ENCODE measurements at places on chromosomes 13 and 19.

- DNase-seq: no peak
Measured at GRCh38 chr13:109369353-109370052, 416.9 kb downstream of the IRS2 start.

DNA sequence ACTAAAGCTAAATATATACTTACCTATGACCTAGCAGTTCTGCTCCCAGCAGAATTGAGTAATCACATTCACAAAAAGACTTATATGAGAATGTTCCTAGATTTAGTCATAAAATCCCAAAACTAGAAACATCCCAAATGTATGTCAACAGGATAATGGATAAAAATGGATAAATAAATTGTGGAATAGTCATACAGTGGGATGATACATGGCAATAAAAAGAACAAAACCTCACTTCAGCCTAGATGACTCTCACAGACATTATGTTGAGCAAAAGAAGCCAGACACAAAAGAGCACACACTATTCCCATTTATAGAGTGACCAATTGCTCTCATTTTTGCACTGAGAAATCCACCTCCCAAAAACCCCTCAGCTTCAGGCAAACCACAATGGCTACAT lies 352.4 kb upstream of the HTR2A start:
- no peak for DNase-seq

DNA sequence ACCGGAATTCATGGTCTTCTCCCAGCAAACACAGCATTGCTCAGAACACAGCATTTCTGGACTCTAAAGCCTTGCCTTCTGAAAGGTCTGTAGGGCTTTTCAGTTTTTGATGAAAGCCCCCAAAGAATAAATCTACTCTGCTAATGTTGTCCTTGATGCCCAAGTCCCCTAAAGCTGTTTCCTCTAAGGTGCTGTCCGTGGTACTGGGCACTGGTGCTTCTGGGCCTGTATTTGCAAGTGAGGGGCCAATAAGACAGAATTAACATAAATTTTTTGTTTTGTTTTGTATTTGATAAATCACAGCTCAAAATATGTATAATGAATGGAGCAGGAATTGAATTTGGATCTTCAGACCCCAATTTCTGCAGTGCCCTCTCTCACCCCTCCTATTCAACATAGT lies 12.1 kb upstream of the LGALS13 start:
- DNase-seq: peak; percentile 18

- peak; percentile 76 for DNase-seq
Measured at GRCh38 chr19:49937750-49938381, 8.6 kb upstream of the NUP62 start.

DNA sequence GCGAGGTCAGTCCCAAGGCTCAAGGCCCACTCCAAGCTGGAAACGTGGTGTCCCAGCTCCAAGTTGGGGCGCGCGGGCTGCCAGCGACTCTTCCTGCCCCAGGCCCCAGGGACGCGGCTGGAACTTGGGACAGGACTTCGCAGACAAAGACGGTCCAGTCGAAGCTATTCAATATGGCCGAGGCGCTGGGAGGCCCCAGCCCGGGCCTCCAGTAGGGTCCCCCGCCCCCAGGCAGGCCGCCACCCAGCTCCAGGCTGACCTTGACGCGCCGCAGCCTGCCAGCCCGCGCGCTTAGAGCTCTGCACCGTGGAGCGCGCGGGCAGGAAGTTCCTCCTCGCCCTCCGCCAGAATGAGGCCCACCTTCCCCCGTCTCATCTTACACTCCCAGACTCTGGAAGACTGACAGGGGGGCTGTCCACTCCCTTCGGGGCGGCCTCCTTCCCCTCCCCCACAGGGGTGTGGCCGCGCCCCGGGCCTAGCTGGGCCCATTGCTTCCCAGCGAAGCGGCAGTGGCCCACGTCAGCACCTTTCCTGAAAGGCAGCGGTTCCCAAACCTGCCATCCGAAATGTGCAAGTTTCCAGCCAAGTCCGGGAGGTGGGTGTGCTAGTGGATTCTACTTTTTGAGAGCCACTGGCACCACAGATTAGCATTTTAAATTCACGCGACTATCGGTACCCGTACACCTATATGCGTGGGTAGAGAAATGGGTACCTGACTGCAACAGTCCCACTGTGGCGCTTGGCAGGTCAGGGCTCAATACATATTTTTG lies at the start of gene CCDC8:
Gene CCDC8, minus strand, starts transcription at position 303 of the 770 bp plus-strand sequence. CDS start 754 bp downstream, outside the sequence.
- DNase-seq: peak; percentile 98

GRCh38 chr13:77387607-77388200 lies 60.8 kb upstream of the MYCBP2 start:
- no peak for DNase-seq

DNA sequence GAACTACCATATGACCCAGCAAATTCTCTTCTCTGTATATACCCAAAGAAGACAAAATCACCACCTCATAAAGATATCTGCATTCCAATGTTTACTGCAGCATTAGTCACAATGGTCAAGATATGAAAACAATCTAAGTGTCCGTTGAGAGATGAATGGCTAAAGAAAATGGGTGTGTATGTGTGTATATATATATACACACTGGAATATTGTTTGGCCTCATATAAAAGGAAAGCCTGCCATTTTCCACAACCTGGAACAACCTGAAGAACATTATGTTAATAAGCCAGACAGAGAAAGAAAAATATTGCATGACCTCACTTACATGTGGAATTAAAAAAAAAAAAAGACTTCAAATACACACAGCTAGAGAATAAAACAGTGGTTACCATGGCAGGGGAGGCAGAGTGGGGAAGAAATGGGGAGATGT lies 29.5 kb upstream of the RBM26 start:
- peak; percentile 57 for DNase-seq

DNA sequence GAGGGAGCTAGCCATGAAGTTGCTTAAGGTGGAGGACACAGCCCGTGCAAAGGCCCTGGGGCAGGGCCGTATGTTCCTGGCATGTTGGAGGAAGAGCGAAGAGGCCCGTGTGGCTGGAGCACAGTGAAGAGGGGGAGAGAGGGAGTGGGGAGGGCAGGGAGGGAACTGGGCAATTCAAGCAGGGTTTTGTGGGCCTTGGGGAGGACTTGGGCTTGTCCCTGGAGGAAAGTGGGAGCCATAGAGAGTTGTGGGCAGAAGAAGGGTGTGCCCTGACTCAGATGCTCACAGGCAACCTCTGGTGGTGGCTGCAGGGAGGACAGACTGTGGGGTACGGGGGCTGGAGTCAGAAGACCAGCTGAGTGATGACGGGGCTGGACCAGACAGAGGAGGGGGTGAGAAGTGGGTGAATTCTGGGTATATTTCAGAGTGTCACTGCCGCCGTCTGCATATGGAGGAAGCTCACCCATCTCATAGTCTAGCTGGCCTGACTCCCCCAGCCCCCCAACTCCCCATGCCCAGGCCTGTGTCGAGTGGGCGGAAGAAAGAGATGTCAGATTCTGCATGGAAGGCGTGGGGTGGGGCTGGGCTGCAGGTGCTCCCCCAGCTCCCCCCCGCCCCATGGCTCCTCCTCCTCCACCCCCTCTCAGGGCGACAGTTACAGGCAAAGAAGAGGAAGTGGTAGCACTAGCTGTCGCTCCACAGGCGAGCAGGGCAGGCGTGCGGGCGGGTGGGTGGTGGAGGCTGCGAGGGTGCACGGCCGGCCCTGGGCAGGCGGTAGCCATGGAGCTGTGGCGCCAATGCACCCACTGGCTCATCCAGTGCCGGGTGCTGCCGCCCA lies at the start of gene VAV1:
Gene VAV1, plus strand, starts transcription at position 681 of the 838 bp plus-strand sequence. Its CDS starts 100 bp downstream, at position 781.
- DNase-seq: no peak

GRCh38 chr13:67367399-67367798 lies 137.3 kb upstream of the PCDH9 start:
- DNase-seq: peak; percentile 38

Measured in choroid plexus epithelial cell (primary cell).